Chondrocyte (in vitro differentiated cells): ENCODE measurements at places on chromosomes 11 and 22. TPM values are rescaled to one million over a fixed set of nuclear protein-coding genes. Genes with fewer than 3 reads are reported as not detected.

HSPB2 gene
- 1.0 to 2.9 TPM (median 2.4 TPM) in 3 replicates for total RNA-seq

DNA sequence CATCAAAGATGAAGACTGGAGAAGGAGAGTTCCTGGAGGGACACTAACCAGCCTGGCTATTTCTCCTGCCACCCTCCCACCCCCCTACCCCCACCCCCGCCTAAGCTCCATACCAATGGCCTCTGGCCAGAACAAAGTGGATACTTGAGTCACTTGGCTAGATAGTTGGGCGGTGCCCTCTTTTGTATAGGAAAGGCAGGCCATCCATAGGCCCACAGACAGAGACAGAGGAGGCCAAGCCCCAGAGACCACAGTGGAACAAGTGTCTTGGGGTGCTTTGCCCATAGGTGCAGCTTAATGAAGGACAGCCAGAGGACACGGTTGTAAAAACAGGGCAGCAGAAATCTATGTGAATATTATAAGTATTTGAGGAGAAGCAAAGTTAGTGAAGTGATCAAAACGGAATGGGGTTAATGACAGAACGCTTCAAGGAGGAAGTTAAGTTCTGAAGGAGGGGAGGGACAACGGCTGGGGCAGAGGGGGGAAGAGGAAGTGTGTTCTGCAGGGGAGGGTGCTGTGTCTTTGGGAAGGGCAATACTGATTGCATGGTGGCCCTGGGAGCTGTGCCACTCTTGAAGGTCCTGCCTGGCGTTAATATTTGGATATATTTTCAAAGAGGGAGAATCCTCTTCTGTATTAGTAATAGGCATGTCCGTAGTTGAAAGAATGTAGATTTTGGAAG, 32.7 kb downstream of the FLI1 start:
- no peaks in the 10 kb centered on the region for H3K27me3 ChIP-seq
- peaks cover 3% of the 10 kb centered on the region for H3K36me3 ChIP-seq
- no peak overlapping the region for H3K4me3 ChIP-seq
- DNase-seq, result no peak

DNA sequence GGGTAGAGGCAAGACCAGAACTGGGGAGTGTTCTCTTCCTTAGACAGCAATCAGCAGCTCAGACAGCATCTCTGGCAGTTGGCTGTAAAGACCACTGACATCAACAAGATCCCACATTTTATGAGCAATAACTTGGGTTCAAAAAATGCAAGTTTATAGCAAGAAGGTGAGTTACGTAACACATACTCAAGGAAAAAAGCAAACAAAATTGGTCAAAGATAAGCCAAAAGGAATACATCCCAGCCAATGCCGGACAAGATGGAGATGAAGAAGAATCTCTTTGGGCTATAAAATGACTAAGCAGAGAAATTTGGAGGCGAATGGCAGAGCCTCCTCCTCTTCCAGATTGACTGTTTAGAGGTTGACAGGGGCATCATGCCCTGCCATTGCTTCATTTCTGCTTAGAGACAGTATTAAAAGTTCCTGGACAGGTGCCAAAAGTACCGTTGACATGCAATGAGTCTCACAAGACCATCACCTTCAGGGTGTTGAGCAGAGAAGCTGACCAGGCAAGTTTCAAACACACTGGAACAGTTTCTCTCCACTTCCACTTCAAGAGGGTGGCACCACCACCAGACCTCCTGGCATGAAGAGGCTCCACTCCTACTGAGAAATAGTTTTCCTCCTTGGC, 55.9 kb downstream of the ENDOD1 start:
- H3K27me3 ChIP-seq, result no peaks in the 10 kb centered on the region
- no peaks in the 10 kb centered on the region for H3K36me3 ChIP-seq
- peaks cover 52% of the 10 kb centered on the region for H3K4me1 ChIP-seq
- no peak overlapping the region for H3K27ac ChIP-seq
- H3K4me3 ChIP-seq, result no peak overlapping the region
- DNase-seq, result no peak

GLB1L2 gene
- total RNA-seq, result 0.34 to 0.74 TPM (median 0.35 TPM) in 3 replicates

CCDC81 gene
- total RNA-seq, result 1.7 to 9.6 TPM (median 8.5 TPM) in 3 replicates

GRCh38 chr11:60989093-60989650, 17.7 kb downstream of the CD6 start:
- H3K27me3 ChIP-seq, result peaks cover 36% of the 10 kb centered on the region
- peak; percentile 35 for DNase-seq
- H3K4me3 ChIP-seq, result no peak overlapping the region
- no peaks in the 10 kb centered on the region for H3K4me1 ChIP-seq

GRCh38 chr11:15107730-15108515, 6.8 kb upstream of the INSC start:
- DNase-seq, result no peak
- peaks cover 12% of the 10 kb centered on the region for H3K4me1 ChIP-seq

DNA sequence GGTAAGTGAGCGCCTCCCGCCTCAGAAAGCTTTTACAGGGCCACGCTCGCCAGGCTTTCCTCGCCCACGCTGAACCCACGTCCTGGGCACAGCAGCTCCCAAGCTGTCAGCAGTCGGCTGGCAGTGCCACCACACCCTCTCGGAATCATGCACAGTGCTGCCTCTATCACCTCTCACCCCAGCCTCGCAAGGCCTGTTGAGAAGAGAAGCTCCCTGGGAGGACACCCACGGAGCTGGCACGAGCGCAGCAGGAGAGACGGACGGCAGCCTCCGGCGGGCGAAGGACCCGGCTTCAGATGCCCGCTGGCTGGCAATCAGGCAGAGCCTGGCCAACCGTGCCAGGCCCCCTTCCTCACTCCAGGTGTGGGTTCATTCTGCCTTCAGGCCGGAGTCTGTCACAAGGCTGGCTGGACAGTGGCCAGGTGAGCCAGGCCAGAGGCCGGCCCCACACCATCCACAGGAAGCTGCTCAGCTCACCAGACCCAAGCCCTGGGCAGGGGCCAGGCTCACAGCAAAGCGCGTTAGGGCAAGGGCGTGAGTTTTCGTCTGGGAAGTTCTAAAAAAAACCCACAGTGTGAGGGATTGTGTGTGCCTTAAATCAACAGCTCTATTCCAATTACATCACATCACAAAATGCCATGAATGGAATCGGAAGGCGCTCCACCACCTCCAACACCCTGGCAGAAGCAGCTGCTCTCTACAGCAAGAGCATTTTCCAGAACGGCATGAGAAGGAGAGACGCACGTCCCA, 33.2 kb downstream of the TOLLIP start:
- H3K4me3 ChIP-seq, result no peak overlapping the region
- DNase-seq, result no peak
- peak overlapping the region; percentile 45 for H3K27ac ChIP-seq
- H3K36me3 ChIP-seq, result peaks cover 18% of the 10 kb centered on the region
- H3K4me1 ChIP-seq, result no peaks in the 10 kb centered on the region

GRCh38 chr11:101477926-101478325, 105.9 kb downstream of the TRPC6 start:
- peaks cover 13% of the 10 kb centered on the region for H3K27me3 ChIP-seq
- H3K27ac ChIP-seq, result no peak overlapping the region
- no peaks in the 10 kb centered on the region for H3K36me3 ChIP-seq
- no peaks in the 10 kb centered on the region for H3K4me1 ChIP-seq
- no peak overlapping the region for H3K4me3 ChIP-seq
- no peak for DNase-seq

GRCh38 chr11:39810358-39810757, 1649.1 kb downstream of the LRRC4C start:
- H3K27ac ChIP-seq, result no peak overlapping the region
- H3K36me3 ChIP-seq, result peaks cover 2% of the 10 kb centered on the region
- H3K4me1 ChIP-seq, result no peaks in the 10 kb centered on the region
- no peak for DNase-seq
- H3K4me3 ChIP-seq, result no peak overlapping the region

OR8D1 gene
- total RNA-seq, result not detected in 3 replicates

DNA sequence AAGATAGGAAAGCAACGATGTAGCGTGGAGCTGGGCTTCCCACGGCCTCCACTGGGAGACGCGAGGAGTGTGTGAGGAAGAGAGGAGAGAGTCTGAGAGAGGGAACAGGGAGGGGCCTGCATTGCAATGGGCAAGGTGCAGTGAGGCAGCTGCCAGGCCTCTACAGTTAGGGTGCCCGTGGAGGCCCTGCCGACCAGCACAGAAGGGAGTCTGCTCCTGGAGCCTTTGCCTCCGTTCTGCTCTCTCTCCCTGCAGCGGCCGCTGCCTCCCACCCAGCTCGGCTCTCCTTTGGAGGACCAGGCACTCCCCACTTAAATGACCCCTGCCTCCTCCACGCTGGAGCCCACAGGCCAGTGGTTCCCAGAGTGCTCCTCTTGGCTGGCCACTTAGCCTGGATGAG, 181.7 kb downstream of the EFCAB6 start:
- H3K36me3 ChIP-seq, result no peaks in the 10 kb centered on the region
- DNase-seq, result no peak
- H3K27ac ChIP-seq, result no peak overlapping the region

GRCh38 chr11:67023957-67024353, 1.0 kb downstream of the SYT12 start:
- H3K36me3 ChIP-seq, result no peaks in the 10 kb centered on the region
- H3K27ac ChIP-seq, result peak overlapping the region; percentile 36
- peaks cover 31% of the 10 kb centered on the region for H3K4me1 ChIP-seq
- H3K27me3 ChIP-seq, result no peaks in the 10 kb centered on the region

- H3K4me3 ChIP-seq, result peak overlapping the region; percentile 75
- peaks cover 11% of the 10 kb centered on the region for H3K36me3 ChIP-seq
- peak overlapping the region; percentile 78 for H3K27ac ChIP-seq
- peaks cover 32% of the 10 kb centered on the region for H3K4me1 ChIP-seq
Observed at GRCh38 chr22:44497218-44497904, 672 bp downstream of the RTL6 start.

DNA sequence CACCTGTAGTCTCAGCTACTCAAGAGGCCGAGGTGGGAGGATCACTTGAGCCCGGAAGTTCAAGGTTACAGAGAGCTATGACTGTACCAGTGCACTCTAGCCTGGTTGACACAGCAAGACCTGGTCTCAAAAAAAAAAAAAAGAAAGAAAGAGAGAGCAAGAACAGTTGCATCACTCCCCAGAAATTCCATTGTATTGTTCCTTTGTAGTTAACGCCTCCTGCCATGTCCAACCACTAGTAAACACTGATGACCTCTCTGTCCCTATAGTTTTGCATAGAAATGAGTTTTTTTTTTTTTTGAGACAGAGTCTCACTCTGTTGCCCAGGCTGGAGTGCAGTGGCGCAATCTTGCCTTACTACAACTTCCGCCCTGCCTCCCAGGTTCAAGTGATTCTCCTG, 10.8 kb downstream of the PATL1 start:
- H3K27me3 ChIP-seq, result no peaks in the 10 kb centered on the region
- peaks cover 15% of the 10 kb centered on the region for H3K4me1 ChIP-seq
- no peak overlapping the region for H3K4me3 ChIP-seq
- peaks cover 42% of the 10 kb centered on the region for H3K36me3 ChIP-seq
- DNase-seq, result no peak

- H3K4me3 ChIP-seq, result no peak overlapping the region
- H3K4me1 ChIP-seq, result peaks cover under 1% of the 10 kb centered on the region
- H3K27me3 ChIP-seq, result peaks cover 12% of the 10 kb centered on the region
- no peaks in the 10 kb centered on the region for H3K36me3 ChIP-seq
Observed at GRCh38 chr11:102719620-102720277, 5.0 kb downstream of the MMP8 start.

- H3K27me3 ChIP-seq, result peaks cover 2% of the 10 kb centered on the region
- no peak for DNase-seq
- H3K4me1 ChIP-seq, result peaks cover 37% of the 10 kb centered on the region
- H3K36me3 ChIP-seq, result no peaks in the 10 kb centered on the region
- H3K27ac ChIP-seq, result peak overlapping the region; percentile 79
- H3K4me3 ChIP-seq, result no peak overlapping the region
Observed at GRCh38 chr11:35529971-35530495, 4.6 kb upstream of the PAMR1 start.

SMDT1 gene
- total RNA-seq, result 54.1 to 56.1 TPM (median 55.0 TPM) in 3 replicates

DNA sequence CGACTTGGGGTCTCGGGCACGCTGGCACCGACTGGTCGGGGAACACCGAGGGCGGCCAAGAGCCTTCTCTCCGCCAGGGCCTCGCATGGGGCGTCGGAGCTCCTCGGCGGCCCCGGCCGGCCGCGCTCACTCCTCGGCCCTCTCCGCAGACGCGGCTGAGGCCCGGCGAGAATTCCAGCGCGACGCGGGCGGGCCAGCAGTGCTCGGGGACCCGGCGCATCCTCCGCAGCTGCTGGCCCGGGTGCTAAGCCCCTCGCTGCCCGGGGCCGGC, 5.6 kb downstream of the TBX1 start:
- H3K4me3 ChIP-seq, result no peak overlapping the region
- no peak for DNase-seq
- H3K27ac ChIP-seq, result no peak overlapping the region
- peaks cover 3% of the 10 kb centered on the region for H3K4me1 ChIP-seq

MUC6 gene
- total RNA-seq, result not detected in 3 replicates

DNA sequence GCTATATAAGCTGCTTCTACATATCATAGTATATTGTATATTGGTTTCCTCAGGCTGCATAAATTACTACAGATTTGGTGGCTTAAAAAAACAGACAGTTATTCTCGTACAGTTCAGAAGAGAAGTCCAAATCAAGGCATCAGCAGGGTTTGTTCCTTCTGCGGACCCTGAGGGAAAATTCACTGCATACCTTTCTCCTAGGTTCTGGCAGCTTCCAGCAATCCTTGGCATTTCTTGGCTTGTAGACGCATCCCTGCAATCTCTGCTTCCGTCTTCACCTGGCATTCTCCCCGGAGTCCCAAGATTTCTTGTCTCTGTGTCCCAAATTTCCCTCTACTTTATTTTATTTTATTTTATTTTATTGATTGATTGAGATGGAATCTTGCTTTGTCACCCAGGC, 142.8 kb downstream of the COMMD9 start:
- H3K27ac ChIP-seq, result peak overlapping the region; percentile 78
- no peak for DNase-seq
- no peak overlapping the region for H3K4me3 ChIP-seq
- no peaks in the 10 kb centered on the region for H3K27me3 ChIP-seq
- H3K4me1 ChIP-seq, result peaks cover 44% of the 10 kb centered on the region

- H3K36me3 ChIP-seq, result no peaks in the 10 kb centered on the region
- DNase-seq, result peak; percentile 79
- no peak overlapping the region for H3K27ac ChIP-seq
- H3K27me3 ChIP-seq, result peaks cover 8% of the 10 kb centered on the region
- H3K4me1 ChIP-seq, result no peaks in the 10 kb centered on the region
Observed at GRCh38 chr22:48841881-48842582, 985.6 kb downstream of the BRD1 start.

- peak overlapping the region; percentile 44 for H3K4me3 ChIP-seq
- DNase-seq, result no peak
- no peak overlapping the region for H3K27ac ChIP-seq
- peaks cover 2% of the 10 kb centered on the region for H3K36me3 ChIP-seq
- H3K4me1 ChIP-seq, result peaks cover 5% of the 10 kb centered on the region
Observed at GRCh38 chr11:65787649-65788622, 1.1 kb downstream of the OVOL1 start.
